ENCODE measurements at places on chromosomes 7 and 10.

GRCh38 chr10:72146559-72147323 lies 58.4 kb upstream of the SPOCK2 start:
- DNase-seq: no peak

GRCh38 chr7:141847996-141848395 lies 6.7 kb upstream of the PRSS37 start:
- DNase-seq: no peak

GRCh38 chr7:42065942-42066341 lies 171.1 kb downstream of the GLI3 start:
- no peak for DNase-seq

DNA sequence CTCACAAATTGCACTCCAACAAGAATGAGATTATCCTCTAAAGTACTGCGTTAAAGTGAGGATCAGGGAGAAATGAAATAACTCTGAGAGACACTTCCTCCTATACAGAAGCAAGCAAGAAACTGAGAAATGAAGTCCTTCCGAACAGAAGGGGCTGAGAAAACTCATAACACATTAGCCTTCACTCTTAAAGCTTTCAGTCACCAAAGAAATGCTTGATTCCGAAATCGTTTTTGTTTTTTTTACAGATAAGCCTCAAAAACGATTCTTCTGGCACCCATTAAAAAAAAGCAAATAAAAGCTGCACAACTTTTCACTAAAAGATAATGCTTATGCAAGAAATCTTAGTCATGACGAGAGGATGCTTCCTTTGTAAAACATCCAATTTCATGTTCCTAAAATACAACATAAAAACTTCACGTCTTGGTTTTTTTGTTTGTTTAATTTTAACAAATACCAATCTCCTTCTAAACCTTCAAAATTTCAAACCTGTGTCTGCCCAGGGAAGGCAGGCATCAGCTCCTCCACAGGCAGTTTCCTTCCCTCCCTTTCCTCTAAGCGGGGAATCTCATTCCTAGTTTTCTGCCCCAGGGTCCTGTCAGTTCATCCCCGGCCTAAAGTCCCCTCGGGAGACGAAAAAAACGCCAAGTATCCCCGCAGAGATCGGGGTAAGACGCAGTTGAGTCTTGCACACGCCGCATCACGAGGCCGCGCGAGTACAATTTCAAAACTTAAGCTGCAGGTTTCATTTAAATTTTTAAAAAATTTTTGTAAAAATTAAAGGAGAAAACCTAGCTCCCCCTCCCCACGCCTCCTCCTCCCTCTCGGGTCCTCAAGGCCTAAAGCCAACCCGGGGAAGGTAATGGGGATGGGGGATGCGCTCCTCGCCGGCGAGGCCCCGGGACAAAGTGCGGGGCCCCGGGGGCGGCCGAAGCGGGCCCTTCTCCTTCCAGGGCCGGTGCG lies 1.1 kb downstream of the BAZ1B start:
- peak; percentile 3 for DNase-seq

DNA sequence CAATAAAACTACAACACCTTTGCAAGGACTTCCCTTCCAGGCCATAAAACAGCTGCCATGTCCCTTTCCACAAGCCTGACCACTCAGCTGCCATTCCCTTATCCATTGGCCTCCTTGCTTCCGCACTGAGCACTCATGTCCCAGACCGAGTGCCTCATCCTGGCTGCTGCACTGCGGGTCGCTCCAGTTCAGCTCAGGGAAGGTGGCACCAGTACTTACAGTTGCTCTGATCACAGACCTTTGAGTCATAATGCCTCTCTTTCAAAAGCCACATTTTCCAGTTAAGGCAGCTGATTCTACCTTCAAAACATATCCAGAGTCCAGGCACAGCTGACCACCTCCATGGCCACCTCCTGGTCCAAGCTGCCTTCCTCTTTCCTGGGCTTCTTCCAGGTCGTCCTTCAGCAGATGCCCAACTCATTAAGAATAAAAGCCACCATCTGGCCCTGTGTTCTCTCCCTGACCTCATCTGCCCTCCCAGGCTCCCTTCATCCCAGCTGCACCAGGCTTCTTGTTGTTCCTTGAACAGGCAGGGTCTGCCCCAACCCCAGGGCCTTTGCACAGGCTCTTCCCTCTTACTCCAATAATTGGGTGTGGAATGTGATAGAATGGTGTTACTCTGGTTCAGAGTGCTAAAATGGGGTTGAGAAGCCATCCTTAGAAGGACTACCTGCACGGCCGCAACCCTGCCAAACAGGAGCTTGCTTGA lies 64.5 kb downstream of the RAMP3 start:
- no peak for DNase-seq

DNA sequence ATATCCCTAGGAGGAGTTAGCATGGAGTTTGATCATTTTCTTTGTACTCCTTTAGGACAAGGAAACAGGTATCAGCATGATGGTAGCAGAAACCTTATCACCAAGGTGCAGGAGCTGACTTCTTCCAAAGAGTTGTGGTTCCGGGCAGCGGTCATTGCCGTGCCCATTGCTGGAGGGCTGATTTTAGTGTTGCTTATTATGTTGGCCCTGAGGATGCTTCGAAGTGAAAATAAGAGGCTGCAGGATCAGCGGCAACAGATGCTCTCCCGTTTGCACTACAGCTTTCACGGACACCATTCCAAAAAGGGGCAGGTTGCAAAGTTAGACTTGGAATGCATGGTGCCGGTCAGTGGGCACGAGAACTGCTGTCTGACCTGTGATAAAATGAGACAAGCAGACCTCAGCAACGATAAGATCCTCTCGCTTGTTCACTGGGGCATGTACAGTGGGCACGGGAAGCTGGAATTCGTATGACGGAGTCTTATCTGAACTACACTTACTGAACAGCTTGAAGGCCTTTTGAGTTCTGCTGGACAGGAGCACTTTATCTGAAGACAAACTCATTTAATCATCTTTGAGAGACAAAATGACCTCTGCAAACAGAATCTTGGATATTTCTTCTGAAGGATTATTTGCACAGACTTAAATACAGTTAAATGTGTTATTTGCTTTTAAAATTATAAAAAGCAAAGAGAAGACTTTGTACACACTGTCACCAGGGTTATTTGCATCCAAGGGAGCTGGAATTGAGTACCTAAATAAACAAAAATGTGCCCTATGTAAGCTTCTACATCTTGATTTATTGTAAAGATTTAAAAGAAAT lies 4.8 kb downstream of the BAMBI start:
- DNase-seq: no peak

DNA sequence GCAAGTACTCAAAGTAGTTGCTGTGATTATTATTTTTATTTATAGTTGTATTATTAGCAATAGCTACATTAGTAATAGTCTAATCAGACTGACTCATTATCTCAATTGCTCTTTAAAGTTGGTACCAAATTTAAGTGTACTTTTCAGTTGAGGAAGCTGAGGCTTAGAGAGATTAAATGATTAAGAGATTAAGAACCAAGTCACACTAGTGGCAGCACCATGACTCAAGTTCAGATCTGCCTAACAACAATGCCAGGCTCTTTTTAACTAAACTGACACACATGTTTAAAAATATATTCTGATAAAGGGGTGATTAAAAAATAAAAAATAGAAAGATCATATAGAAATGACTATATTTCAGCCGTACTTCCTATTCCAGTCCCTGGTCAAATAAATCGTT lies 42.0 kb downstream of the FZD1 start:
- no peak for DNase-seq

GRCh38 chr7:122550545-122550944 lies 148.4 kb downstream of the RNF133 start:
- no peak for DNase-seq

GRCh38 chr7:131899271-131900030 lies 343.0 kb upstream of the PODXL start:
- DNase-seq: peak; percentile 9

DNA sequence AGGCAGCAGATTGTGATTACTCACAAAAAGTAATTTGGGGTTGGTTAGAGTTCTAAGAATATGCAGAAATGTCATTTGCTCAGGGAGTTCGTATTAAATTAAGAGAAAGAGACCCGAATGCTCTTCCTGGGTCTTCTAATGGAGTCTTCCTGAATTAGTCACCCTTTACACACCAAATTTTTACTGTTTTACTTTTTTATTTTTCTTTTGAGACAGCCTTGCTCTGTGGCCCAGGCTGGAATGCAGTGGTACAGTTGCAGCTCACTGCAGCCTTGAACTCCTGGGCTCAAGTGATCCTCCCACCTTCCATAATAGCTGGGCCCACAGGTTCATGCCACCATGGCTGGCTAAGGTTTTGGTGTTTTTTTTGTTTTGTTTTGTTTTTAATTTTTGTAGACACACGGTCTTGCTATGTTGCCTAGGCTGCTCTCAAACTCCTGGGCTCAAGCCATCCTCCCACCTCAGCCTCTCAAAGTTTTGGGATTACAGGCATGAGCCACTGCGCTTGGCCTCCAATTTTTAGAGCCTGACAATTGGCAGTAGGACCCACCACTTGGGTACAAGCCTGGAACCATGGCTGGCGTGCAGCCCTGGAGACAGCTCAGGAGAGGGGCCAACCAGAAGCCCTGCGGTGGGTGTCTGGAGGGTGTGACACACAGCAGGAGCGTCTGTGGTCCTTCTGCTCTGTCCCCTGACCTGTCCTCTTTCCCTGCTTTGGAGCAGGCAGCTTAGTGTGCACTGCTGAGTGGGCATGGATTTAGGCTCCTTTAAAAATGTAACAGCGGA lies 16.4 kb upstream of the BHLHA15 start:
- DNase-seq: no peak

GRCh38 chr10:19968745-19969144 lies 152.5 kb downstream of the PLXDC2 start:
- DNase-seq: no peak

DNA sequence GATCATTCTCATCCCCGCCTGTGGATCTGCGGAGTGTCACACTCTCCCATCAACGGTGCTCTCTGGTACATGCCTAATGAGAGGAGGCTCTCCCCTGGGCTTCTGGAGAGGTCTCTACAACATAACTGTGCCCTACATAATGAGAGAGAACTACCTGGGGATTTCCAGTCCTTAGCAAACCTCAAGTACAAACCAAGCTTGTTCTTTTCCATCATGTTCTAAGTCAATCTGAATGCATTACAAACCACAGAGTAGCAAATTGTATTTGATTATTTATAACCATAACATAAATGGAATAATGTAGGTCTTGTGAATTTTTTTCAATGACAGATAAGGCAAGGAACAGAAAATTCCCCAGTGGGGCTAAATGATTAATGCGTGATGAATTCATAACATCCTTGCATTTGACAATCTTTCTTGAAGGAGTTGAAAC lies 412.4 kb upstream of the NRP1 start:
- DNase-seq: peak; percentile 63

DNA sequence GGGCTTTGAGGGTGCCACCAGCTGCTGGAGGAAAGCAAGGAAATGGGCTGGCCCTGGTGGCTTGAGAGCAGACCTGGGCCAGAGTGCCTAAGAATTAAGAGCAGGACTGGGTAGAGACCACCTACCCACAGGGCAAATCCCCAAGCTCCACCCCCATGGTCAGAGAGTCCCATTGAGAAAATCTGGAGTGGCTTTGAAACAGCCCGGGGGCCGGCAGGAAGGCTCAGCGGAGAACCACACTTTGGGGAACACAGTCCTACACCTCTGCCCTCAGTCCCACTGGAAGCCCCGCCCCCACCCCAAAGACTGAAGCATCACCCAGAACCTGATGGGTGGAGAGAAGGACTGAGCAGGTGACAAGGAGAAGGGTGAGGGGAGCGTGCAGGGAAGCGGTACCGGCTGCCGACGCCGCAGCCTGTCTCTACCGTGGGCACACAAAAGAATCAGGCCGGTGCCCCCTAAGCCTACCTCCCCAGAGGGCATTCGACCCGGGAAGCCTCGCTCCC lies 3.6 kb downstream of the SMARCD3 start:
- DNase-seq: no peak
